ENCODE measurements at places on chromosomes 5 and 9. TPM values are rescaled to one million over a fixed set of nuclear protein-coding genes. Genes with fewer than 3 reads are reported as not detected.

Gene PCDHA9
- total RNA-seq: under 0.01 TPM

- DNase-seq: no peak
These were observed 8.3 kb downstream of the LCN12 start for GRCh38 chr9:136960212-136960937.

Gene STING1
- total RNA-seq: 353 TPM

DNA sequence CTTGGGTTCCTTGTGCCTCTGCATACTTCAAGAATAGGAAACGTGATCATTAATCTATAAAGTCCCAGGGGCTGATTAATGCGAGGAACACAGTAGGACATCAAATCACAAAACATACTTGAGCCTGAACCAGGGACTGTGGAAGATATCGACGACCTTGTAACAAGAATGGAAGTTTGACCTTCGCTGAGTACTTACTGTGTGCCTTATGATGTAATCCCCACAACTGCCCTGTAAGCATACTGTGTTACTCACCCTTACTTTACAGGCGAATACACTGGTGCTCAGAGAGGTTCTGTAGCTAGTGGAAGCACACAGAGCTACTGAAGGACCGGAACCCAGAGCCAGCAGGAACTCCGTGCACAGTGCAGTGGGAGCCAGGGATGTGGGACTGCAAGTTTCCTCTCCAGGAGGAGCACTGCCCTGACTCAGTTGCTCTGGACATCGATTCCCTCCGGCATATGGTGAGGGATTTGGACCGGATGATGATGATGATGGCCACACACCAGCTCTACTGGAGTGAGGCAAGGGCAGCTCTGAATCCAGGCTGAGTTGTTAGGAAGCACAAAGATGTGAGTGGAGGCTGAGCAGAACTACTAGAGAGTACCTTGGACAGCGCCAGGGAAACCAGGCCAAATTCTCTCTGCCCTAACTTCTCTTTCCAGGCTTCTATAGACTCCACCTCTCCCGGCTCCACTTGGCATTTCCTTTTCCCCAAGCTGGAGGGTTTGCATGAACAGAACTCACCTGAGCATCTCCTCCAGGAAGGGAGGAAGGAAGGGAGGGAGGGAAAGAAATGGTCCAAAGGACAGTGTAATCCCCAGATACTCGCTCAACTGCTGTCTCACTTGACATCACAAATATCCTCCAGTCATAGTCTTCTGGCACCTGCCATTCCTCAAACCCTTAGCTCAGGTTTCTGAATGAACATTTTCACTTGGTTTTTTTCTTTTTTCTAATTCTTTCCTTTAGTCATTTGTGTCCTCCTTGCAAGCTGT lies 1.5 kb upstream of the GABBR2 start:
- no peak for DNase-seq

DNA sequence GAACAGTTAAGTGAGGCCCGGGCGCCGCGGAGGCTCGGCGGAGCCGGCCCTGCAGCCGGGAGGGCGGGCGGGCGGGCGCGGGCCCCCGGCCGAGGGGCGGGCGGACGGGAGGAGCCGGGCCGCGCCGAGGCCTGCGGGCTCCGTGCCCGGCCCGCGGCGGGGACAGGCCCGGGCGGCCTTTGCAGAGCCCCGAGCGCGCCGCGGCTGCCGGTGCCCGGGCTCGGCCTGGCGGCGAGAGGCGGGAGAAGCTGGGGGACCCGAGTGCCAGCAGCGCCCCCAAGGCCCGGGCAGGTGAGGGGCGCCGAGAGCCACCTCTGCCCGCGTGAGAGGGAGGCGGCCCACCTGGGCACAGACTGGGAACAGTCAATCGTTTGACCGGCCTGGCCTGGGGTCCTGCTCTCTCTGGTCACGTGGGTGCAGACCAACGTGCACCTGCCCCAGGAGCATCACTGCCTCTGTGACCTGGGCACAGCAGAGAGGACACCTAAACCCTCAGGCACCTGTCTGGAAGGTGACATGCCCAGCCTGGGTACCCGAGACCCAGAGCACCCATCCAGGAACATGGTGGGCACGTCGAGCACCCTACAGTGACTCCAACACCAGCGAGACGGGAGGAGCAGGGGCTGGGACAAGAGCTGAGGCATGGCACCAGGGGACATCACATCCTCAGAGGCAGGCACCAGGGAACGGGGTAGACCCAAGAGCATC lies 531 bp downstream of the MVB12B start:
- DNase-seq: no peak

GRCh38 chr9:128022886-128023285 lies 42.1 kb upstream of the EEIG1 start:
- DNase-seq: no peak

Gene CDH6
- total RNA-seq: under 0.01 TPM

GRCh38 chr9:131671133-131671520 lies 68.7 kb downstream of the RAPGEF1 start:
- DNase-seq: no peak

Gene F2RL1
- 50.9 TPM for total RNA-seq

GRCh38 chr9:134171316-134172197 lies 7.2 kb upstream of the RNU6ATAC start:
- no peak for DNase-seq

DNA sequence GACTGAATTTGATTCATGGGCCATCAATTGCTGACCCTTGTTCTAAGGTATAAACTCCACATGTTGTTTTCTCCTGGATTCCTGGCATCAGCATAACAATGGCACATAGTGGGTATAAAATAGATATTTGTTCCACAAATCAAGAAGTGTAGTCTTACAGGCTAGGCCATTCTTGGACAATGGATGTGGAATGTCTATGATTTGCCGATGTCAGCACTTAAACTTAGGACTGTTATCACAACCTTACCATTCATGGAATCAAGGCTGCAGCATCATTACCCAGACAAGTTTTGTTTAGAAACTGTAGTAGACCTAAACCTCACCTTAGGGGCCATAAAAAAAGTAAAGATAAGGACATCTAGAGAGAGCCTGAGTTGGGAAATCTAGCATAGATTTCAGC lies 680.0 kb downstream of the BRINP1 start:
- no peak for DNase-seq

DNA sequence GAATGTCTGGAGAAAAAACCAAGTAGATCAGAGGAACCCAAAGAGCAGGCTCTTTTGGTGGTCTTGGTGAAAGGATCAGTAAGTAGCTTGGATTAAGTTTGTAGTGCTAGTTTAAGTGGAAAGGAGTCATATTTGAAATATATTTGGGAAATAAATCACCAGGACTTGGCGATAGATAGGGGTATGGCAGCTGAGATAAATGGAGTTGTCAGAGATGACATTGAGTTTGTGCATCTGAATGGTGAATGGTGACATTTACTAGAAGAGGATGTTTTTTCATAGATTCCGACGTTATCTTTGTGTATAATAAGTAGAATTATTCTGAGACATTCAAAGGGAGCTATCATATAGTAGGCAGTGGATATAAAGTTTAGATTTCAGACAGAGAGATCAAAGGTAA lies 143.6 kb upstream of the RASGRF2 start:
- DNase-seq: no peak

DNA sequence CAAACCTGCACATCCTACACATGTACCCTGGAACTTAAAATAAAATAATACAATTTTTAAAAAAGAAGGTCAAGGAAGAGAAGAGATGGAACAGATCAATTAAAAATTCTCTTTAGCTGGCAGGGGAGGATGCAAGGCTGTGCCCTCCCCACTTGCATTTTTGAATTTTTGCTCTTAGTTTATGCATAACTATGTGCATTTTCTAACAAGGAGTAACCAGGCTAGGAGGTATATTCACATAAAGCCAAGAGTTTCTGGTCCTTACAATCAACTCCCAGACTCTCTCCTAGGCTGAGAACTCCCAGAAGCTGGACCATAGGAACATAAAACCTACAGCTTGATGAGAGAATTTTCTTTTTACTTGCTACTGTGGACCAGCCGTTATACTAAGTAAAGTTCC lies 29.8 kb downstream of the CCDC192 start:
- no peak for DNase-seq

Gene PCDHB16
- not detected for total RNA-seq

Gene SPATA31D4
- total RNA-seq: not detected

DNA sequence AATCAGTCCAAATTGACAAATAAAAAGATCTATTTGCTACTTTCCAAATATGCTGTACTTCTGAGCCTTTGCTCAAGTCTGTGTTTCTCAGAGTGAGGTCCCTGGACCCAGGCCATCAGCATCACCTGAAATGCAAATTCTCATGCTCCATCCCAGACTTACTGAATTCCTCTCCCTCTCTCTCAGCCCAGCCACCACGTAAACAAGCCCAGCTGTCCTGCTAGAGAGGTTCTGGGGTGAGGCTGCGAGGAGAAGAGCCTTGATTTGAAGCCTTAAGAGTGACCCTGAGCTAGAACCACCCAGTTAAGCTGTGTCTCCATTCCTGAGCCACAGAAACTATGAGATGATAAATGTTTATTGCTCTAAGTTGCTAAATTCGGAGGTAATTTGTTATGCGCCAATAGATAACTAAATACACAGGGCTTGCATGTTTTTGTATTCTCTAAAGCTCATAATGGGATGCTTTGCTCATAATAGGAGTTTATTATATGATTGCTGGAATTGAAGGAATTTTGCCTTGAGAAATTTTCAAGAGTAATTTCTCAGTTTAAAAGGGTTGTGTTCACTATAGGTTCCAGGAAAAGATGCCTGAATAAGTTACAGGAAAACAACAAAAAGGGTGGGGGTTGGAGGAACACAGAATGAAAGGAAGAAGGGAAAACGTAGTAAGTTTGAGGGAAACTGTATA lies 98.9 kb upstream of the SPATA31D4 start:
- no peak for DNase-seq

DNA sequence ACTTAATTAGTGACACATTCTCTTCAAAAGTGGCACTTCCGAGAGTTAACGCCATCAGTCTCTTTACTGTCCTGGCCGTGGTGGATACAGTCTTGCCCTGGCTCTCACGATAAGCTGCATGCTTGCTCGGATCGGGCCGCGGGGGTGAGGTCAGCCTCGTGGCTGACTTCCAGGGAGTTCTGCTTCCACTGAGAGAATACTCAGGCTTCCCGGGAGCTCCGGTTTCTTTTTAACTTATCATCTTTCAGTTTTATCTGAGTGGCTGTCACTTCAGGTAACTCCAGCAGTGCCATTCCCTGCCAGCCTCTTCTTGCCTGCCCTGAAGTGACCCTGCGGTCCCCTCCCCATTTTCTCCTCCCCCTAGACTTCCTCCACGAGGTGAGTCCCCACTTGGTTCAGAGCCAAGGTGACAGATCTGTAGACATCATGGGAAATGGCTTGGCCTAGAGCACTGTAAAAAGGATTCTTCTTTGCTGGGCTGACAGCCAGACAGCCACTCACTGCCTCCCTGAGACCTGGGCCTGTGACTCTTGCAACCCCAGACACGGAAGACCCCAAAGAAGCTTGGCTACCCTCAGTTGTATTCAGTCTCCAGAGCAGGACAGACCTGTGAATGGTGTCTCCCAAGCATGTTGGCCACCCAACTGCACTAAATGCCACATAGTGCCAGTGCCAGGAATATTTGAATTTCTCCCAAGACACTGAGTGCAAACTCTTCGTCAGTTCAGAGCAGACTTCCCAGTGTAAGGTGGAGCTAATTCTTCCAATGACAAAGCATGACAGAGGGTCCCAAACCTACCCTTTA lies 95.1 kb downstream of the DAPK1 start:
- no peak for DNase-seq

GRCh38 chr5:82909771-82910170 lies 167.4 kb downstream of the TMEM167A start:
- DNase-seq: no peak

Gene SEMA5A
- under 0.01 TPM for total RNA-seq

DNA sequence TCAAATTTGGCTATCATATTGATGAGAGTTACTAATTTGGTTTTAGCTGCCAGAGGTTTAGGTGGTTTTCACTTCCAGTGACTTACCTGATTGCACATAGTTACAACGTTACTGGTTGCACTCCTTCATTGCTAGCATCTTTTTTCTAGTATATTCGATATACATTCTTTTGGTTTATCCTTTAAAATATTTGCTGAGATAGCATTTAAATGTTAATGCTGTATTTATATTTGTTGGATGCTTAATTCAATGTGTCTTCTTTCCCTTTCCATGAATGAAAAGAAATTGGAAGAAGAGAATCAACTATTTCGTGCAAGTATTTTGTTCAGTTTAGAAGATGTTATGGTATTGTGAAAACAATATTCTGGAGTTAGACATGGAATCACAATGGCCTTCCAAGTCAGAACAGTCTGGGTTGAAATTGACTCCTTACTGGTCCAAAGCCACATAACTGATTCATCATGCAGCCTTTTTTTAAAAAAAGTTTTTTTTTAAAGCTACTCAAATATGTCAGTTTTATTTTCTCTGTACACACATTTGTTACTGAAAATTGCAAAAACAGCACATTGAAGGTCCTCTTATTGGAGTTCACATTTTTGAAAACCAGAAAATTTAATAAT lies 2.2 kb downstream of the SPIN1 start:
- no peak for DNase-seq

Gene PCDHGA1
- total RNA-seq: under 0.01 TPM

DNA sequence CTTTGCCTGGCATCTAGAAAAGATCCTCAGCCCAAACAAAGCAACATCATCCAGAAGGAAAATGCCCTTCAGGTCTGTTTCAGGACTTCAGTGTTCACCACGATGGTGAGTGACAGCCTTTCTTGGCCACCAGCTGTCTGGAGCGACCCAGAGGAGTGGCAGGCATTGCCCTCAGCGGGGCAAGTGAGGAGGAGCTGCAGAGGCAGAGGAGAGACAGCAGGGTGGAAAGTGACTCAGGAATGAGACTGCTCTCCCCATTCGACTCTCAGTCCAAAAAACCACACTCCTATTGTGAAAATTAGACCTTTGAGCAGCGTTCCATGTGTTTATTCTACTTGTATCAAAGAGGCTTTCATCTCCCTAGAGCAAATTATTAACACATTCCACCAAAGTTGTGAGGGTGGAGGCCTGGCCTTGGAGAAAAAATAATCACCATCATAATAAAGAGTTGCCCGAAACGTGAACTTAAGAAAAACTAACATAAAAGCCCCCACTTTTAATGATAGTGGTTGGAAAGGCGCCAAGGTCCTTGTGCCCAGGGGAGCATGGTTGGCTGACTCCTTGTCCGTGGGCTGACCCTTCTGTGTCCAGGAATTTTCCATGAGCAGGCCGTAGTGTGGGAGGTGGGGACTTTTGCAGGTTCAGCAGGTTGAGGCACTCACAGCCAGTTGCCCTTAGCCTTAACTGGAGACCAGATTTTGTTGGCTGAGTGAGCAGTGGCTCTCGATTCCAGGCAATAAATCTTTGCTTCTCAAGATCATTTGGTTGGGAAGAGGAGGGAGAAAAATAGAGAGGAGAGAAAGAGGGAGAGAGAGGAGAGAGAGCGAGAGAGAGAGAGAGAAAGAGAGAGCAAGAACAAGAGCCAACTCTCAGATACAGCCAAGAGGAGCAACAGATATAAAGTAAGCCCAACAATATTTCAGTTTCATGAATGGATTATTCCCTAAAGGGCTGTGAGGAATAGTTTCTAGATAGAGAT lies 125.9 kb upstream of the ANKRD55 start:
- no peak for DNase-seq

- no peak for DNase-seq
These were observed 49.5 kb downstream of the TJP2 start for GRCh38 chr9:69223605-69224004.

DNA sequence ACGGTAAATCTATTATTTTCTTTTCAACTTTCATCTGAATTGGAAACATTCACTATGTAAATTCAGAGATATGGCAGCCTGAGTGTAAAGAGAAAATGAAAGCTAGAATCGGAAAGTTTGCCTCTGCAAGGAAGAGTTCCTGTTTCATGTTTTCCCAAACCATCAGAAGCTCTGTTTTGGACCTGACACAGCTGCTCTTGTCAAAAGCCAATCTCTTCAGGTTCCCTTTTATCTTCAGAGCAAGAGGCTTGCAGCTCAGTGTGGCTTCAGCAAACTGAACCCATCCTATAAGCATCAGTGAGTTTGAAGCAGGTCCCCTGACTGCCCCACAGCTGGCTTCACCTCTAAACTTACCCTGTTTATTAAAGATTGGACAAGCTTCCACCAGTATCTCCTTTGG lies 1099.7 kb downstream of the DTWD2 start:
- peak; percentile 54 for DNase-seq

All from hematopoietic multipotent progenitor cell (in vitro differentiated cells).